NCI-H345 (cell line): ENCODE measurements at places on chromosomes 6 and 20.

- DNase-seq = no peak
Measured at GRCh38 chr20:63319164-63320040, 26.4 kb downstream of the COL20A1 start.

- DNase-seq = no peak
Measured at GRCh38 chr6:131640100-131640499, 3.0 kb downstream of the ENPP3 start.

GRCh38 chr6:70686548-70687133, 19.0 kb downstream of the SMAP1 start:
- peak; percentile 44 for DNase-seq

DNA sequence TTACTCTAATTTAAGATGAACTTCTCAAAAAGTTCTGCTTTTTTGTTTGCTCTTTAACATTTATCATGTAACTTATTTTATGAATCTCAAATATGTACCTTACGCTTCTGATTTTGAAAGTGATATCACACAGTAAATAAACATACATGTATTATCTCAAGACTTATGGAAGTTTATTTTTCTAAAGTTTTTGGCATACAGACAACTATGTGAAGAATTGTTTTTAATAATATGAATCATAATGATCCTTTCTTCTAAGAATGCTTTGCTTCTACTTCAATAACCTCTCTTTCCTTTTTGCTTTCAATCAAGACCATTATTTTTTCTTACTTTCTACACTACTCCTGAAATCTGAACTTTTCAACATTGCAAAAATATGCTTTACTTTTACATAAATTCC, 816.4 kb downstream of the EYS start:
- DNase-seq = no peak

DNA sequence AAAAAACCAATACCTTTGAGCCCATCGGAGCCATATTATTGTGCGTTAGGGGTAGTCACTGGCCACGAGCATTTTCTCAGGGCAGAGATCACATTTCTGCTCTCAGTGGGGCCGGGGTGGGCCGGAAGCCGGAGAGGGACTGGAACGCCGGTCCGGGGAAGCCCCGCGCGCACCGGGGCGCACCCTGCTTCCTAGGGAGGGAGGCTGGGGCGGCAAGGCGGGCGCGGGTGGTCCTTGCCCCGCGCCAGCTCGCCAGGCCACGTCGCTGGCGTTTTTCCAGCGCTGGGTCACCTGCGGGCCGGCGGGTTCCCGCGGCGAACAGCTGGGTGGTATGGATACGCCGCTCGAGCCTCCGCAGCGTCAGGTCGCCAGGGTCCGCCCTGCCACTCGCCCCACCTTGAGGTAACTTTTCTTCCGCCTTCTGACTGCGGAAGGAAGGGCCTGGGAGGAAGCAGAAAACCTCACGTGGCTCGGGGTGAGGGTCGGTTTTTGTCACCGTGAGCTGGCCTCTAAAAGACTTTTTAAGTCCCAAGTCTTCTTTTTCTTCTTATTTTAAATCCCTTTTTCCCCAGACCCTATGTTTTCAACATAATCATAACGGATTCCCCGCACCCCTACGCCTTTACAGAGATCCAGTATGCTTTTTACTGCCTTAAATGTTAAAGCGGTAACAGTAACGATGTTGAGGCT, 2.7 kb upstream of the EEF1A1 start:
- DNase-seq = no peak

GRCh38 chr6:142819603-142820337, 125.2 kb downstream of the HIVEP2 start:
- no peak for DNase-seq
